MM.1S (cell line): ENCODE measurements at places on chromosomes 3 and 15.

DNA sequence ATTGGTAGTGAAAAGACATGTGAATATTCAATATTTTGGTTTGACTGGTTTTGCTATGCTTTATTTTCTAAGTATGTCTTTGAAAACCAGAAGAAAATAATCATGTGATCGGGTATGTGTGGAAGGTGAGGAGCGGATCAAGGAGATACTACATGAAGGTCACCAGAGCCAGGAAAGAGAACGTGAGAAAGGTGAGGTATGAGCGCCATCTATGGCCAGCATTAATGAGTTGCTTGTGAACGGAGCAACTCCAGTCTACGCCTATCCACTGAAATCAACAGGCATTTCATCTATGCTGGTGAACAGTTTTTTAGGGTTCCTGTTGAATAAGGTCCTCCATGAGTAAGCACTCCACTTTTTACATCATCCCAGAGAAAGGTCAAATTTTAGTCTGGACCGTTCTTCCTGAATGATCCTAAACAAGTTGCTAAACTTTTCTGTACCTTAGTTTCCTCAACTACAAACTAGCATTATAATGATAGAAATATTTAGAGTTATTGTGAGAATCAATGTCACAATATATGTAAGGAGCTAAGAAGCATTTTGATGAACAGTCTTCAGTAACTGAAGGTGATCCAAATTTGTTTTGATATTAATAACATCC, 1435.2 kb upstream of the CADM2 start:
- peak; percentile 52 for DNase-seq

DNA sequence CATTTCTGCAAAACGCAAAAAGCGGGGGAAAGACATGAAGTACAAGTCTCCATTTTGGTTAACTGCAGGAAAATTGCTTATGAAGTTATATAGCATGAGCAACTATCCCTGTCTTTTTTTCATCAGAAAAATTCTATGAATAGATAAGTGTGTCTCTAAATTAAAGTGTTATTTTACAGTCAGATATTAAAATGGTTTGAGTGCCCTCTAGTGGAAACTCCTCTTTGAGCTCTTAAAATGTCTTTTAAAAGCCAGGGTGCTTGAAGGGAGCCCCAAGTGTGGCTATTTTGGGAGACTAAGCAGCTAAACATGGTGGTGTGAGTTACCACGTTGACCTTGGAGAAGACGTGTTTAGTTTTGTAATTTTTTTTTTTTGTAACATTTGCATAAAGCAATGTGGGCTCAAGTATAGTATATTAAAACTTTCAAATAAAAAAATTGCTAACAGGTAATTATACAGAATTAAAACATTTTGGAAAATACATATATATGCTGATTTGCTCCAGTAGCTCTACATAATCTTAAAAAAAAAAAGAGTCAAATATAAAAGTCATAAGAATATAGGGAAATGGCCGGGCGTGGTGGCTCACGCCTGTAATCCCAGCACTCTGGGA, 77.2 kb downstream of the PPP2R3A start:
- DNase-seq = peak; percentile 57

GRCh38 chr15:76118767-76119166, 59.0 kb downstream of the TMEM266 start:
- no peak for DNase-seq

GRCh38 chr15:92102395-92102755, 248.9 kb downstream of the SLCO3A1 start:
- DNase-seq = no peak

DNA sequence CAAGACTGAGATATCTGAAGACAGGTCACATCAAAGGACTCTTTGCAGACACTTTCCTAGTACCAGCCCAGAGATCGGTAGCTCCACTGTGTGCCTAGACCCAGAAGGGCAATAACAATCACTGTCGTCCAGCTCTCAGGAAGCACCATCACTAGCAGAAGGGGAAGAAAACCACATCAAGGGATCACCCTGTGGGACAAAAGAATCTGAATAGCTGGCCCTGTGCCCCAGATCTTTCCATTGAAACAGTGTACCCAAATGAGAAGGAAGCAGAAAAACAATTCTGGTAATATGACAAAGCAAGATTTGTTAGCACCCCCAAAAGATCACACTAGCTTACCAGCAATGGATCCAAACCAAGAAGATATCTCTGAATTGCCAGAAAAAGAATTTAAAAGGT, 404.4 kb upstream of the NECTIN3 start:
- DNase-seq = no peak

DNA sequence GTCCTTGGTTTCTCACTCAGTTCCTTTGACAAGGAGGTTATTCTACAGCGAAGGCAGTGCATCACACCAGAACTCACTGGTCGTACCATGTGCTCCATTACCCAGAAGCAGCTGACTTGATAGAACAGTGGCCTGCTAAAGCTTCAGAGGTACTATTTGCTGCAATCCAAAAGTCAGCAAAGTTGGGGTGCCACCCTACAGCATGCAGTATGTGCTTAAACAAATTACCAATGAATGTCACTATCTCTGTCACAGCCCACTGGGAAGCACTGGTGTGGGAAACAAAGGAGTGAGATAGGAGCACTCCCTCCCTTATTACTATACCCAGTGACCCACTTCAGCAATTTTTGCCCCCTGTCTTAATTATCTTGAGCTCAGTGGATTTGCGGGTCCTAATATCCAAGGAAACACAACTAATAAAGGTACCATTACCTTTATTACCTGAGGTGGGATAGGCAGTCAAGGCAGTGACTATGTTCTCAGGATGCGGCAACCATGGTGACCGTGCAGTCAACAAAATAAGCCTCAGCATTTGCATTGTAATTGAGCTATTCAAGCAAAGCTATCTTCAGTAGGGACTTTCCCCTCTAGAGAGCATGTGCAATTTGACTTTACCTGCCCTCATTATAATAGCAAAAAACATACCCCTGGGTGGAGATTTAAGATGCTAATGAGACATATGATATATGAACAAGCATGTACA, 199.4 kb downstream of the OCA2 start:
- no peak for DNase-seq

DNA sequence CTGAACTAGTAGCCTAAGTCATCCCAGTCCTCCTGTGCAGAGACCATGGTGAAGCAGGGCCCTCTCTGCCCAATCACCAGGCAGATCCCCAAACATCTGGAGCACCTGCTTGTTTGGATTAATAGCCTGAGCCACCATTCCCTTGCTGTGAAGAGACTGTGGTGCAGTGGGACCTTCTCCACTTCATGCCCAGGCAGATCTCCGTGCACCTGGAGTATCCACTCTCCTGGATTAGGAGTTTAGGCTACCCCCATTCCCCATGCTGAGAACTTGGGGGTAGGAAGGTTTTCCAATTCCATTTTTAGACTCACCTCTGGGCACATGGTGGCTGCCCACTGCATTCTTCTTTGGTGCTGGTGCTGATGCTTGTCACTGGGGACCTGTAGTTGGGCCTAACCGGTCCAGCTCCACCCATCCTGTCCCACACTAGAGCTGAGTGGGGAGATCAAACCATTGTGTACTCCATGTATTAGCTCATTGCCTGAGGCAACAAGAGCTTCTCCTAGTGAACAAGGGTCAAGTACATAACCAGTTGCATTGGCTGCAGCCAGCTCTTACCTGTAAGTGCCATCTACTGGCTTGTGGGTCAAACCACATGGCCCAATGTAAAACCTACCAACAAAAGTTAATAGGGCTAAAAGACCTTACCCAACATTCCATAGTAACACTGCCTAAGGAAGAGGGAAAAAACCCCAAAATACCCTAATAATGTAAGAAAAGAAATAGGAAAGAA, 382.5 kb upstream of the CBLB start:
- no peak for DNase-seq

GRCh38 chr3:55474213-55474632, 12.9 kb downstream of the WNT5A start:
- DNase-seq = no peak

DNA sequence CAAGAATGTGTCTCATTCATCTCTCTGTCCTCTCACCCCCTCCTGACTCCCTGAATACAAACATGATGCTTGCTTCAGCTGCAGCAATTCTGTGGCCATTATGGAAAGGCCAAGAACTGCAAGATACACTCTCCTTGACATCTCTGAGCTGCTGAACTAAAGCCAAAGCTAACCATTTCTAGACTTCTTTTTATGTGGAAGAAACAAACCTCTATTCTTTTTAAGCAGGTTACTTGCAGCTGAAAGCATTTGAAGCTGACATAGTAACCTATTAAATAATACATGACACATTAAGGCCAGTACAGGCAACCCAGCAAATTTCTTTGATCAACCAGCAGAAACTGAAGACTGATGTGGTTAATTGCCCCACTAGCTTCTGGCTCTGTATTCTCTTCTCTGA, 17.5 kb downstream of the FHIT start:
- no peak for DNase-seq

GRCh38 chr15:50945725-50946124, 37.2 kb downstream of the AP4E1 start:
- no peak for DNase-seq
